ENCODE measurements at places on chromosomes 16 and 17.

DNA sequence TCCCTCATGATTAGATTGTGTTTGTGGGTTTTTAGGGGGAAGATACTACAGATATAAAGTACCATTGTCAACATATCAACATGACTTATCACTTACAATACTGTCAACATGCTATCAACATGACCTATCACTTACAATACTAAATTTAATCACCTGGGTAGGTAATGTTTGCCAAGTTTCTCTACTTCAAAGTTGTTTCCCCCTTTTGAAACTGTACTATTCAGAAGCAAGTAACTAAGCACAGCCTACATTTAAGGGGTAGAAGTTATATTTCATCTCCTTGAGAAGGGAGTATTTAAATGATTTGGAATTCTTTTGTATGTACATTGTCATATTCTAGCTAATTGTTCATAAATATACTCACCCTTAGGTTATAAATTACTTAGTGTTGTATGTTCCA, 68.7 kb downstream of the TRIM37 start:
- DNase-seq, result no peak

- no peak for DNase-seq
Measured at GRCh38 chr17:13851889-13852288, 217.4 kb upstream of the COX10 start.

DNA sequence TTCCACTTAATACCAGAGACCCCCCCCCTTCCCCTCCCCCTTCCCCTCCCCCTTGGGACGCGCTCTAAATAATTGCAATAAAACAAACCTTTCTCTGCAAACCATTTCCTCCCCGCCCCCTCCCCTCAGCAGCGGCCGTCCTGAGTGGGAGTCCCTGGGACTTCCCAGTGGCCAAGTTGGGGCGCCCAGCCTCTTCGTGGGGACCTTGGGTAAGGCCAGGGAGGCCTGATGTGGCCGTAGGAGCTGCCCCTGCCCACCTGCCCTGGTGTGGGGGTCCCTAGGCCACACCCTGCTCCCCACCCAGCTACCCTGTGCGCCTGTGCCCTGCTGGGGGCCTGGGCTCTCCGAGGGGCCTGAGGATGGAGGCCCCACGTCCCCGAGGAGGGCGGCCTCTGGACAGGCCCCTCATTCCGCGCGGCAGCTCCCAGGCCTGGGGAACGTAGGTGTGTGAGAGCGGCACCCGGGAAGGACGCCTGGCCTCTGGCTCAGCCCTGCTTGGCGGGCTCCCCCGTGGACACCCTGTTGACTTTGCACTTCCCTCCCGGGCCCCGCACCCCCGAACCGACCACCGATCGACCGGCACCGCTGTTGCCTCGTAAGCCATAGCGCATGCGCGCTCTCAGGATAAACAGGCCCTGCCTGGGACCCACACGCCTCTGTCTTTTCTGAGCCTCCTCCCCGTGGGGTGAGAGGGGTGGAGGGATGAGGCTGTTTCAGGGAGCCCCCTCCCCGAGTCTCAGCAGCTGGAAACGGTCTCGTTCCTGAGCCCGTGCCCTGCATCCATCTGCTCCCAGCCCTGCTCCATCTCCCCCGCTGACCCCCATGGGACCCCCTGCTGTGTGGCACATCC, 9.0 kb downstream of the NTHL1 start:
- no peak for DNase-seq

GRCh38 chr16:71476457-71477124, 12.5 kb downstream of the ZNF19 start:
- DNase-seq, result no peak
